ENCODE measurements at places on chromosomes 2 and 18. TPM values are rescaled to one million over a fixed set of nuclear protein-coding genes. Genes with fewer than 3 reads are reported as not detected.

The RAB6D gene
- not detected for total RNA-seq

The DNER gene
- 5.5 TPM for total RNA-seq

The AP1S3 gene
- 43.9 TPM for total RNA-seq

The COL4A4 gene
- 6.3 TPM for total RNA-seq

The ACVR1C gene
- not detected for total RNA-seq

The NCOA1 gene
- total RNA-seq = 3.1 TPM

The GCKR gene
- total RNA-seq = 6.0 TPM

The CABLES1 gene
- 1.3 TPM for total RNA-seq

The ODC1 gene
- 233 TPM for total RNA-seq

The GMCL1 gene
- total RNA-seq = 16.9 TPM

The ITPRIPL1 gene
- not detected for total RNA-seq
